Central memory CD8-positive, alpha-beta T cell (primary cell): ENCODE measurements at places on chromosomes 5 and 9.

DNA sequence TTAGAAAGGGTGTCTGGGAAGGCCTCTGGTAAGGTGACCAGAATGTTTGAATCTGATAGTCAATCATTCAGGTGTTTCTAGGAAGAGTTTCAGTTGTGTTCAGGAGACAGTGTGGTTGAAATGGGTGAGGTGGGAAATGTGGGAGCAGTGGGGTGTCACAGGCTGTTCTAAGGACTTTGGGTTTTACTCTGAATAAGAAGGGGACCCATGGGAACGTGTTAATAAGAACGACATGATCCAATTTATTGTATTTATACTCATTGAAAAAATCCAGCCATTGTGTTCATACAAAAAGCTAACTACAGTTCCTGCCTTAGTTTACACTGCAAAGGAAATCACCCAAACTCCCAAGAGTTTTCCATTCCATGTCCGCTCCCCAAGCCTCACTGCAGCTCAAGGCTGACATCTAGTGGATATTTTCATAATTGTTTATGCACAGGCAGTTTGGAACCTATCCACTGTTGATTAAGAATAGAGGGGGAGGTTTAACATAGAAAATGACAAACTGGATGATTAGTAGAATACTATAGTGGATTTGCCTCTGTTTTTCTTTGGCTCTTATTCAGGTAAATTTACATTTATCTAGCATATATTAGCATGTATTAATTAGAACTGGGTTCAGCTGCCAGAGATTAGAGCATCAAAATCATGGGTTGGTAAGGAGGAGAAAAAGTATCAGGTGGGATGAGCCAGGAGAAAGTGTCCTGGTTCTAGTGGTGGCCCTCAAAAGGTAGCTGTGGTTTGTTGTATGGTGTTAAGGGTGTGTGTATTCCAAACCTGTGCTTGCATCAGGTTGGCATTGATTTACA is 17.7 kb downstream of the CAVIN4 start:
- DNase-seq, result no peak

GRCh38 chr9:14560194-14560593 is 133.0 kb downstream of the ZDHHC21 start:
- no peak for DNase-seq

GRCh38 chr9:122302237-122303093 is 37.8 kb downstream of the MRRF start:
- no peak for DNase-seq

GRCh38 chr5:11084111-11084510 is 323.1 kb upstream of the DAP start:
- no peak for DNase-seq

DNA sequence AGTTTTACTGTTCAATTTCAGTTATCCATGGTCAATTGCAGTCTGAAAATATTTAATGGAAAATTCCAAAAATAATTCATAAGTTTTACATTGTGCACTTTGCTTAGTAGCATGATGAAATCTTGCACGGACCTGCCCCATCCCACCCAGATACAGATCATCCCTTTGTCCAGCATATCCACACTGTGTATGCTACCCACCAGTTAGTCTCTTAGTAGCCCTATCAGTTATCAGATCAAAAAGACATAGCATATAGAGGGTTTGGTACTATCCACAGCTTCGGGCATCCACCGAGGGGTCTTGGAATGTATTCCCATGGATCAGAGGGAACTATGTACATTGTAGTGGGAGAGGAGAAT is 97.7 kb downstream of the SLC44A1 start:
- DNase-seq, result no peak

DNA sequence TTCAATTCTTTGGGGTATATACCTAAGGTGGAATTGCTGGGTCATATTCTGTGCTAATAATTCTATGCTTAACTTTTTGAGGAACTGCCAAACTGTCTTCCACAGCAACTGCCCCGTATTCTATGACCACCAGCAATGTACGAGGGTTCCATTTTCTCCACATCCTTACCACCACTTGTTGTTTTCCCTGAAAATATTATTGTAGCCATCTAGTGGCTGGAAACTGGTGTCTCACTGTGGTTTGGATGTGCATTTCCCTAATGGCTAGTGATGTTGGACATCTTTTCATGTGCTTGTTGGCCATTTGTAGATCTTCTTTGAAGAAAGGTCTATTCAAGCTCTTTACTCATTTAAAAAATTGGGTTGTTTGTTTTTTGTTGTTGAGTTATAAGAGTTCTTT is 30.7 kb downstream of the MSX2 start:
- DNase-seq, result no peak

- DNase-seq, result no peak
Measured at GRCh38 chr9:71668717-71669116, 99.6 kb downstream of the CEMIP2 start.

GRCh38 chr9:109452761-109453160 is 45.3 kb downstream of the PTPN3 start:
- DNase-seq, result no peak

- no peak for DNase-seq
Measured at GRCh38 chr5:133938039-133938821, 30.2 kb downstream of the C5orf15 start.

DNA sequence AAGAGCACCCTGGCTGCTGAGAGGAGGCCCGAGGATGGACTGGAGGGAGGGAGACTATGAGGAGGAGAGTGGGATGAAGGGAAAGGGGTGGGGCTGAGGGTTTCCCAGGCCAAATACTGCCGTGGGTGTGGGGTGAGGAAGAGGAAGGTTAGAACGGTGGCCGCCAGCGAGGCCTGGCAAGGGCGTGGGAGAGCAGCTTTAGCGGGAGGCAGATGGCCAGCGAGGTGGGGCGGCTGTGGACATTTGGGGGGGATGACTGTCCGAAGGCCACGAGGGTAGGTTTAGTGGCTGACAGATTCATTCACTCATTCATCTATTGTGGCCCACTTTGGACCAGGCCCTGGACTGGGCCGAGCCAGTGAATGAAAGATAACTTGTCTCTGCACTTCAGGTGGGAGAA is 47.8 kb upstream of the NEURL1B start:
- no peak for DNase-seq

DNA sequence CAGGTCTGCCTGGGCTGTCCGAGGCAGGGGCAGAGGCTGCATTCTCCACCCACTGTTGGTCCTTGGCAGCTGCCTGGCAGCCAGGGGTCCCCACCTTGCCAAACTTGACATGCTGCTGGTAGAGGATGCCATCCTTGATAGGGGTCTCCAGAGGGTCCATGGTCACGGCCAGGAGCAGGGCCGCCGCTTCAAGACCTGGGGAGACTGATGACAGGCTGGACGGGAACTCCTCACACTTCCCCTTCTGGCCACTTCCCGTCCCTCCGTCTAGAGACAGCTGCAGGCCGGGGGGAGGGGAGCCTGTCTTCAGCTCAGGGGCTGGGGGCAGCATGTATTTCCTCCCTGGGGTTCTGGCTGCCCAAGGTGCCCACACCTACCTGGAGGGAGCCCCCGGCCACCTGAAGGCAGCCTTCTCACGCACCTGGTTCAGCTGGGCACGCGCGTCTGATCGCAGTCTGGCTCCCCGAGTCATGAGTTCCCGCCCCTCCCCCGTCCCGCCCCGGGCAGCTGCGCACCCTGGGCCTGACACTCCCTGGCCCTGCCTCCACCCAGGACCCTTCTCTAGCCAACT is at the start of gene DOK3:
DOK3 (minus strand) TSS at position 446 of the 571 bp plus-strand sequence; CDS start at position 160, 286 bp downstream.
- no peak for DNase-seq

- no peak for DNase-seq
Measured at GRCh38 chr5:80238097-80238496, 17.8 kb downstream of the SERINC5 start.

DNA sequence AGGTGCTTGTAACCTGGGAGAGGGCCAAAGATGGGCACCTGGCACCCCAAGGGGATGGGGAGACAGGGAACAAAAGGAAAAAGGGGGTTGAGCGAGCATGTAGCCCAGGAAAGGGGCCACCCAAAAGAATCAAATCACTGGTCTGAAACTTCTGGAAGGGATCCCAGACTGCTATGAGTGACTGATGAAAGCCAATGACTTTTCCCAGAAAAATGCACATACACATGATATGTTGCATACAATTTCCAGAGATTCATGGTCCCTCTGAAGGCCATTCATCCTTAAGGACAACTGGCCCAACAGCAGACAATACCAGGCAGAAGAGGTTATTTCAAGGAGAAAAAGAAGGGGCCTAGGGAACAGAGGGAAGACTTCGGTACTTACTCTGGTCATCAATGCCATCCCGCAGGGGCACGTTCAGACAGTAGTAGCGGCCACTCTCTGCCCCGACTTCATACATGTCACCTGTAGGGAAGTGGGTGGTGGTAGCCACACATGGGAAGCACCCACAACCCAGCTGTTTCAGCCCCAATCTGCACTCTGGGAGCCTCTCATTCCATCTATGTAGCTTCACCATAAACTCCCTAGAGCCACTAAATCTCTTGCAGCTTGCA is 8.4 kb downstream of the HDAC3 start:
- no peak for DNase-seq
